T47D (cell line): ENCODE measurements at places on chromosomes 2 and 18.

DNA sequence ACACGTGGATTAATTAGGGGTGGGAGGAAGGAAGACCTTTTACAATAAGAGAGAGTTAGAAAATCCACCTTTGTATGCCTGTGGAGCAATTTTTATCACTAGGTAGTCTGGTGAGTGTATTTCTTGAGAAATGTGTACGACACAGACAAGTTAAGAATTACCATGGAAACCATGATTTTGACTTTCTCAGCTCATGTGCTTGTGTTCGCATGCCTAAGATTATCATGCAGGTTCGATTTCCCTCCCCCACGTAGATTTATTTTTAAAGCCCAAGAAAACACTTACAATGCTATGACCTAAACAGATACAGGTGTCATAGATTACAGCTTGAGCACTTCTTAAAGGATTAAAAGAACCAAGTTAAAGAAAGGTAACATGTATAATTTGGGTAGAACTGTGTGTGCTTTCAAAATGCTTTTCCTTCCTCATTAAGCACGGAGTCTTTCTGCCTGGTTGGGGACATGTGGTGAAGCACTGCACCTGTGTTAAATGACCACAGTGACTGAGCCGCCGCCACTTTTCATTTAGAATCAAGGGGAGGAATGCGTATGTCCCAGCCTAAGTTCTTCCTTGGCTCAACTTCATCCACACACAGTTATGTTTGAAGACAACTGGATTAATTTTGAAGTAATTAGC lies 16.6 kb downstream of the SERTAD2 start:
- DNase-seq = no peak

- DNase-seq = peak; percentile 35
Observed at GRCh38 chr2:234911271-234911670, 40.5 kb upstream of the SH3BP4 start.

GRCh38 chr18:23225503-23225902 lies 90.2 kb downstream of the CABLES1 start:
- DNase-seq = no peak

GRCh38 chr18:4637876-4638275 lies 182.8 kb upstream of the DLGAP1 start:
- no peak for DNase-seq

DNA sequence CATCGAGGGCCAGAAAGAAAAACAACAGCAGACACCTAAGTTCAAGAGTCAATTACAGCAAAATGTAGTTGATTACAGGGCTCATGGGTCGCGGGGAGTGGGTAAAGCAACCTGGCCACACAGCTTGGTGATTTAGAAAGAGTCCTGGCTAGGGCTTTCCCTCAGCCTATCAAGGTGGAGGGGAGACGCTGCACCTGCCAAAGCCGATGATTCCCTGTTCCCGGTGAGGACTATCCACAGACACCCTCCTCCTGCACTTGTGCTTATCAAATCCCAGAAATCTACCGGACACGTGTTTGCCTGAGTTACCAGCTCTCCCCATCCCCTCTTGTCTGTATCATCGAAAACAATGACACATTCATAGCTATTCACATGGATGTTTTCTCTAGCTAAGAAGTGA lies 7.0 kb upstream of the SOX11 start:
- no peak for DNase-seq

DNA sequence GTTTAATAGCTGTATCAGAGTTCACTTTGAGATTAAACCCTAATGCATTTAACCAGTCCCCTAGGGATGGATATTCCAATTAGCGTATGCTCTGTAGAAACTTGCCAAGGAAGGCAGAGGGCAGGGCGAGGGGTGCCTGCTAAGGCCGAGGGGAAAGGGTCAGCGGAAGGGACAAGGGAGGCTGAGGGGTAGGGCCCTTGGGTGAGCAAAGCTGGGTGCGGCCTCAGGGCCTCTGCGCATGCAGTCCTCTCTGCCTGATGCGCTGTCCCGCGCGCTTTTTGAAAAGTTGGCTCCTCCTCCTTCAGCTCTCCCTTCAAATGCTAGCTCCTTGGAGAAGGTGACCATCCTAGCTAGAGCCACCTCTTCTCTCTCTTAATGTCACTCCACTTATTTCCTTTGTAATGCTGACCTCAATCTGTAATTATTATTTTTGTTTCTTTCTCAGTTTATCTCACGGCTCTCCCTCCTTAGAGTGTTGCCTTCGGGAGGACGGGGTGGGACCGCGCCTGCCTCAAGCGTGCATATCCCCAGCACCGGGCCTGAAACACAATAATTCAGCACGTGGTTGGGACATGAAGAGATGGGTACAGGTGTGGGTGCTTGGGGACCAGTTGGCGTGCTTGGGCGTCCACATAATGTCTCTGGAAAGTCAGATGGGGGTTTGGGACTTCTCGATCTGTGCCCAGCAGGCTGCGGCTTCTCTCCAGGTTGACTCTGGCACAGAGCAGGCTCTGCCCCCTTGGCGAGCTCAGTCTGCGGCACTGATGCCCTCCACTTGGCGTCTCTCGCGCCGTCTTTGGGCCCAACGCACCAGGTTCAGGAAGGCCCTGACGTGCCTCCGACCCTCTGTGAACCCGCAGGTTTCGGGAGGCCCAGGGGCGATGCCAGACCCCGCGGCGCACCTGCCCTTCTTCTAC lies 10.0 kb downstream of the ZAP70 start:
- no peak for DNase-seq

DNA sequence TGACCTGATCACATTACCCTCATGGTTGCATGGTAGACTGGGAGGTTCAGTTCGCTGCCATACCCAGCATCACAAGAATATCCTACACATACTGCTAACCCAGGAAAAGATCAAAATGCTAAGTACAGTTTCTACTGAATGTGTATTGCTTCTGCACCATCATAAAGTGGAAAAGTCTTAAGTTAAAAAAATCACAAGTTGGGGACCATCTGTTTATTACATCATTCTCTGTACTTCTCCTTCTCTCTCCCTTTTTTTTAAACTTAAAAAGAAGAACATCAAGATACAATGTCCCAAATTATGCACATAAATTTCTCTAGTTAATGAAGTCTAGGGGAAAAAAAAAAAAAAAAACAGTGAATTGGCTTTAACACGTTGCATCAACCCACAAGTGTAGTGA lies 43.3 kb downstream of the NBAS start:
- no peak for DNase-seq

- DNase-seq = no peak
Observed at GRCh38 chr2:126766969-126767296, 111.0 kb downstream of the GYPC start.

- no peak for DNase-seq
Observed at GRCh38 chr2:58699411-58699810, 458.3 kb upstream of the FANCL start.

GRCh38 chr2:1739961-1740715 lies 4.2 kb downstream of the PXDN start:
- DNase-seq = no peak

DNA sequence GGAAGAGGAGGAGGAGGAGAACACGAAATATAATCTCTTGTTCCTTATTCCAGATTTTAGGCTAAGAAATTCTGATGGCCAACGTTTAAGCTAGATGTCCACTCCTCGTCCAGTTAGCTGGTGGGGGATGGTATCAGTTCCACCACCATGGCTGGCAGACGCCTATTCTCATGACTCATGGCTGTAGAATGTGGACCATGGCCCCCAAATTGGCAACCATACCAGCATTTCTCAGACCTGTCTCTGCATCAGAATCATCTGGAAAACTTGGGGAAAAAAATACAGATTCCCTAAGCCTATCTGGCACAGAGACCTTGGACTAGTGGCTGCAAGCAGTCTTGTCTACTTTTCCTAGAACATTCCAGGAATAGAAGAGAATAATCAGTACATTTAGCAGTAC lies 267.7 kb upstream of the SIX2 start:
- DNase-seq = no peak

- no peak for DNase-seq
Observed at GRCh38 chr2:142332196-142332595, 201.4 kb upstream of the LRP1B start.

GRCh38 chr2:82234283-82234874 lies 1929.8 kb upstream of the LRRTM1 start:
- no peak for DNase-seq

DNA sequence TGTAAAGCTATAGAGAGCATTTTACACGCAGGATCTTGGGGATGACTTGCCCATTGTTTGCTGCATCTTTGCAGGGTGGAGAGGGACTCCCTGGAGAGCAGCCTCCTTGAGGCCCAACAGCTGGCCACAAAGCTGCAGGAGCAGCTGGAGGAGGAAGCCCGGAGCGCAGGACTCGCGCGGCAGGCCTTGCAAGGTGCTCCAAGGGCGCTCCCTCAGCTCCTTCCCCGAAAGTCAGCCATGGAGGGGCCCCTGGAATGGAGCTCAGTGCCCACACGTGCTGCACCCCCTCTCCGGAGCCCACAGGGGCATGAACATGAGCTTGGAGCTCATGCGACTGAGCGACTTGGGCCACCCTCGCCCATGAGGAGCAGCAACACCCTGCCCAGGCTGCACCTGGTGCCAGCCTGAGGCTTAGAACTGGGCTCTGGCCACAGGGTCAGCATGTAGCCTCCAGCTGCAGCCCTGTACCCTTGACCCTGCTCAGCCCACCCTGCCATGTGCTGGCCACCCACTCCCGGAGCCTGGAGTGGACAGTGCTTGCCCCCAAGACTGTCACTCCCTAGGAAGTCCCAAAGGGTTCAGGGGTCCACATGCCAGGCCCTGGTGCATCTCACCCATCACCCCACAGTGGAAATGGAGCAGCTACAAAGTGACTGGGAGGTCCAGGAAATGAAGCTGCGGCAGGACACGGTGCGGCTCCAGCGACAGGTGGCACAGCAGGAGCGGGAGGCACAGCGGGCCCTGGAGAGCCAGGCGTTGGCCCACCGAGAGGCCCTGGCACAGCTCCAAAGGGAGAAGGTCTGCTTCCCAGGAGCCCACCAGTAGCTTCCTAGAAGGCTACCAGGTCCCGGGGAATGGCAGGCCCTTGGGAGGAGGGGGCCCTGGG lies 43.0 kb downstream of the CROCC2 start:
- DNase-seq = no peak

DNA sequence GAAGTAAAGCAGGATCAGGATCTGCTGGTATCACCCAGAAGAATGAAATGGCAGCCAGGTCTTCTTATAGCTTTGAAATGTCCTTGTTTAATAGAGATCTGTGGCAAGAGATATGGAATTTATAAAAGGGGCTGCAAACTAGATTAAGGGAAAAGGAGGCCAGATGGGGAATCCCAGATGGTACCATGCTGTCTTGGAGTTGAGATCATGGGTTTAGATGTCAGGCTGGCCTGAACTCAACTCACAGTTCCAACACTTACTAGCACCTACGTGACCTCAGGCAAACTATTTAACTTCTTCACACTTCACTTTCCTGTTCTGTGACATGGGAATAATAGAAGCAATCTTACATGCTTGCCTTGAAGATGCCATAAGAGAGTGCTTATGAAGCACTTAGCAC lies 188.2 kb downstream of the ALK start:
- no peak for DNase-seq

DNA sequence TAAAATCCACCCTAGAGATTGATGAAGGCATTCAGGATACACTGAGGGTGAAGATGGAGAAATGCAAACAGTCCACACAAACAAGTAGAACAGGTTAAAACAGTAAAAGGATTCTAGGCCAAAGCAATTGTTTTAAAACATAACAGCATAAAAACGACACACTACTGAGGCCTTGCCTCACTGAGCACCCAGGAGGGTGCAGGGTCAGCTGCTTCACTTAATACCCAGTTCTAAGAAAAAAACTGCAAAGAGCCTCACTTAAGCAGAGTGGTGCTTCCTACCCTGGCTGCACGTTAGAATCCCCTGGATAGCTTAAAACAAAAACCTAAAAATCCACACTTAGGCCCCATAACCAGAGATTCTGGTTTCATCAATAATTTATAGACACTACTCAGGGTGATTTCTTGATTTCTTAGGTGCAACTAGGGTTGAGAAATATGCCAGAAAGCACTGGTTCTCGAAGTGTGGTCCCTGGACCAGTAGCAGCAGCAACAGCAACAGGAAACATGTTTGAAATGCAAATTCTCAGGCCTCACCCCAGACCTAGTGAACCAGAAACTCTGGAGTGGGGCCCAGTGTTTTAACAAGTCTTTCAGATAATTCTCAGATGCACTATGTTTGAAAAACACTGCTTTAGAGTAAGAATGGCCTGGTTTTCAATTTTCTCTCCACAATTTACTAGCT lies 279.1 kb downstream of the ZEB2 start:
- DNase-seq = no peak

DNA sequence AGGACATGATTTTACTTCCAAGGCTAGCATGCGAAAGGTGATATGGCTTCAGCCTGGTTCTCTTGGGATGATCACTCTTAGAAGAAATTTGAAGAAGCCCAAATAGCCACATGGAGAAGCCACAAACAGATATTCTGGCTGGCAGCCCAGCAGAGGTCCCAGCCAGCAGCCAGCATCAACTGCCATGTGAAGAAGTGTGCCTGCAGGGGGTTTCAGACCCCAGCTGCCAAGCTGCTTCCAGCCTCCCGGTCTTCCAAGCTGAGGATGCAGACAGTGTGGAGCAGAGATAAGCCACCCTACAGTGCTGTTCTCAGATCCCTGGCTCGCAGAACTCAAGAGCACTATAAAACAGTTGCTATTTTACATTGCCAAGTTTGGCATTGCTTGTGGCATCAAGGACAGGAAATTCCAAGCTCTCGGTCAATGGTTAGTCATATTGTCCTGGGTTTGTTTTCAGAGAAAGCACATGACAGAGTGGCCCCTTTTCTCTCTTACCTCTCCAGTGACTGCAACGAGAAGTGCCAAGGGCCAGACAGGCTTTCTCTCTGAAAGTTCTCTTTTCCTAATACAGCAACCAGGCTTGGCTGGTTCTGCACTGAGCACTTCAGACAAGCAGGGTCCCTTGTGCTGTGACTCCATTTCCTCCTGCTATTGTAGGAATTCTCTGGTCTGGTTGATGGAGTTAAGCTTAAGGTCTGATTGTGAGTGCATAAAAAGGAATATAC lies 223.7 kb downstream of the ANKRD30B start:
- no peak for DNase-seq

DNA sequence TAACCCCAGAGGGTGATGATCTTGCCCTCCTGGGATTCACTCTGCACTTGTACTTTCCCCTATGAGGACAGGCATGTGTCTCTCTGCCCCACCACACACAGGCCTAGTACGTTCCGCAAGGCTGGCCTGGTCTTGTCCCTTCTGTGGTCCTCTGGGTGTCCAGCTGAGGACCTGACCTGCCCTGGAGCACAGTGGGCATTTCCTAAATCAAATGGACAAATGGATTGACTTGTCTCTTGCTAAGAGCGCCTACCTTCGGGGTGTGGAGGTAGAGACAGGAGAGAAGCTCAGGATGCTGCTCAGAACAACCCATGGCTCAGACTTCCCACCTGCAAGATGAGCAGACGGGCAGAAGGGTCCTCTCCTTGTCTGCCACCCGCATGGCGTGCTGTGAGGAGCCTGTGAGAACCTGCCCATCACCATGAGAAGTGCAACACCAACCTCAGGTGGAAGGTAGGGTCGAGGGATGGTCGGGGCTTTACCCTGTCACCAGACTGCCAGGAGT lies 133.6 kb downstream of the MYCN start:
- DNase-seq = no peak

- DNase-seq = no peak
Observed at GRCh38 chr2:58921676-58922075, 680.6 kb upstream of the FANCL start.

DNA sequence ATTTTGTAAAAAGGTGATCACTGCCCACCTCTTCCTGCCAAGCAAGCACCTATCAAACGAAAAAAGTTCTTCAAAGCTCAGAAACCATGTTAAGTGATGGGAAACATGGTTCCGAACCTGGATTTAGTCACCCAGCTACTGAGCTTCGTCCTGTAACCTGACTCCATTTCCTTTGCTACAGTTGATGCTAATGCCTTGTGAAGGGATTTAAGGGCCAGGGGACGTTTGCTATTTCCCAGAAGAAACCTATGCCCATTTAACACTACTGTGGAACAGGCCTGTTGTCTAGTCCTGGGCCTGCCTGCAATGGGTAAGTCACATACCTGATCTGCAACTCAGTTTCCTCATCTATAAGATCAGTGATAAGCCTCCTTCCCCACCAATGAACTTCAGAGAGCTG lies 14.8 kb downstream of the SERPINE2 start:
- no peak for DNase-seq
